ENCODE measurements at places on chromosomes 16 and 17. TPM values are rescaled to one million over a fixed set of nuclear protein-coding genes. Genes with fewer than 3 reads are reported as not detected.

DNA sequence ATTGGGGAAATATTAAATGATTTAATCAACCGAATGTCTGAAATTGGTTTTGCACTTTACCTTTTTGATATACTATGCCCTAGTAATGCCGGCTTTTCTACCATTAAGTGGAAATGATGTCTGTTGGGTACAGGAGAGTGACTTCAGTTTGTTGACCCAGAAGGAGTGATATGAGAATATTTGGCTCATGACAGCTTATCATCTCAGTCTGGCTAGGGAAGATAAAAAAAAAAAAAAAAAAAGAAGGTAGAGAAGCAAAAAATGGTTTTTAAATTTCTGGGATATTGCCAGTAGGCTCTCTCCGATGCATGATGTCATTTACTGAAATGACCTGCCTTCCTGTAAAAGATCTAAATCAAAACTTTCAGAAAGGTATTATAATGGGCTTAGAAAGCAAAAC is 69.0 kb downstream of the CNTNAP4 start:
- H3K4me3 ChIP-seq: no peak overlapping the region
- no peaks in the 10 kb centered on the region for H3K36me3 ChIP-seq
- no peak overlapping the region for H3K27ac ChIP-seq
- no peaks in the 10 kb centered on the region for H3K27me3 ChIP-seq

DNA sequence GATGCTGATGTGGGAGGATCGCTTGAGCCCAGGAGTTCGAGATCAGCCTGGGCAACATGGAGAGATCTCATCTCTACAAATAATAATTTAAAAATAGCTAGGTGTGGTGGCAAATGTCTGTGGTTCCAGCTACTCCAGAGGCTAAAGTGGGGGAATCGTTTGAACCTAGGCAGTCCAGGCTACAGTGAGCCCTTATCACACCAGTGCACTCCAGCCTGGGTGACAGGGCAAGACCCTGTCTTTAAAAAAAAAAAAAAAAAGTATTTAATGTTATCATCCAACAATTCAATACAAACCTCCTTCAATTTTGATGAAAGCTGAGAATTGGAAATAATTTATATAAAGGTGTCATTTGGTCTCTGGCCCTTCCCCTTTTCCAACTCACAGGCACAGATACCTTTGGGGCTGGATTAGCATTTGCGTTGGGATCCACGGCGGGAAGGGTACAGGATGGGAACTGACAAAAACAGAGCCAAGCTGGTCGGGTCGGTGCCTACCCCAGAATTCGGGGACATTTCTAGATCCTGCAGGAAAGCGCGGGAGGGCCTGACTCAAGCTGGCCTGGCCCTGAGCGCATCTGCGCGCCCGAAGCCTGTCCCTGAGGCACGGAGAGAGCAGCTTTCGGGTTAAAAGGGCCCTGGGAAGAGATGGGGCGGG is 860 bp upstream of the DCAF7 start:
- H3K36me3 ChIP-seq: no peaks in the 10 kb centered on the region
- H3K27me3 ChIP-seq: no peaks in the 10 kb centered on the region
- peak overlapping the region; percentile 55 for H3K4me3 ChIP-seq
- DNase-seq: no peak
- peaks cover 7% of the 10 kb centered on the region for H3K4me1 ChIP-seq
- H3K27ac ChIP-seq: peak overlapping the region; percentile 51

TK2 gene
- 34.7 TPM for total RNA-seq

ZSCAN10 gene
- not detected for total RNA-seq

- peak overlapping the region; percentile 18 for H3K4me3 ChIP-seq
- peaks cover 34% of the 10 kb centered on the region for H3K4me1 ChIP-seq
- H3K27me3 ChIP-seq: no peaks in the 10 kb centered on the region
- DNase-seq: peak; percentile 90
- no peaks in the 10 kb centered on the region for H3K36me3 ChIP-seq
Measured at GRCh38 chr17:336110-337021, 16.2 kb downstream of the RPH3AL start.

GRCh38 chr17:20174588-20175265 is 165.6 kb downstream of the SPECC1 start:
- DNase-seq: no peak
- no peak overlapping the region for H3K27ac ChIP-seq
- no peaks in the 10 kb centered on the region for H3K27me3 ChIP-seq
- no peak overlapping the region for H3K4me3 ChIP-seq
- no peaks in the 10 kb centered on the region for H3K36me3 ChIP-seq
- H3K4me1 ChIP-seq: peaks cover 29% of the 10 kb centered on the region

DNA sequence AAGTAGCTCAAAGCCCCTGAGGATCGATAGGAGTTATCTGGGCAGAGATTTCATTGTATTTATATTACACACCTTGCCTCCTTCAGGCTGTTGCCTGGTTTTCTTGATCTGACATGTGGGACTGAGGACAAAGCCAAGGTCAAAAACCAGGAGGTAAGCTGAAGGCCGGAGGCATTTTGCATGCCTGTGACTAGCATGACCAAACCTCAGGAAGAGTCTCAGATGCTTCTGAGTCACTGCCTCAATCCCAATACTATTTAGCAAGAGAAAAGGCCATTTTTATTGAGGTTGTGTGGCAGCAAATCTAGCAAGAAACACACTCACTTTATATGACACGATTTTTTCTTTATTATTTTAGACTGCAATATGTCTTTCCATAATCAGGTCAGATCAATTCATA is 968.1 kb downstream of the CDH11 start:
- H3K27me3 ChIP-seq: no peaks in the 10 kb centered on the region
- no peaks in the 10 kb centered on the region for H3K4me1 ChIP-seq
- no peak overlapping the region for H3K4me3 ChIP-seq
- H3K36me3 ChIP-seq: no peaks in the 10 kb centered on the region
- no peak for DNase-seq

DNA sequence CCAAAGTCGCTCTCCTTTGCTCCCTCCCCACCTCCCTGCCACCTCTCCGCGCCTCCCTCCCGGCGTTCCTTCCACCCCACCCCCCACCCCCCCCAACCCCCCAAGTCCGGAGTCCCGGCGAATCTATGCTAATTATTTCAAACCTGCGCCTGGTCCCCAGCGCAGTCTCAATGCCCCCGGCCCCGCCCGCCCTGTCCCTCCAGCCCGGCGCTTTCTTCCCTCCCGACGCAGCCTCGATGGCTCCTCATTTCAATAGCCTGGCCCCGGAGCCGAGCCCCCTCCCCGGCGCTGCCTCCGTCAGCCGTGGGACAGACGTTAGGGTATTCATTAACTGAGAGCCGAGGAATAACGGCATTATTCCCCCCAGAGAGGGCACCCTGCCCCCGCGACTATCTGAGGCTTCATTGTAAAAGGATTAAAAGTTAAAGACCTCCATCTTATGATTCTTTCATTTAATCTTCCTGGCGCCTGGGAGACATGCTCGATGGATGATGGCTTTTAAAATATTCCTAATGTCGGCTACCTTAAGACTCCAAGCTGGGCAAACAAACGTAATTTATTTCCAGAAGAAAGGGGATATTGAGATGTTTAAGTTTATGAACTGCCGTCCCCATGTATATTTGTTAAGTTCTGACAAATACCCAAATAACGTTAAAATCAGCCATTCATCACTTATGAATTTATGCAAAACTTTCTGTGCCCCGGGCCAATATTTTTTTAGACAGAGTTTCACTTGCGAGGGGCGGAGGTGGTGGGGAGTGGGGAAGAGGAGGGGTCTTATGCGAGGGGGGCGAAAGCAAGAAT is 3.4 kb downstream of the NOG start:
- no peak overlapping the region for H3K27ac ChIP-seq
- no peak overlapping the region for H3K4me3 ChIP-seq
- H3K36me3 ChIP-seq: no peaks in the 10 kb centered on the region
- H3K27me3 ChIP-seq: no peaks in the 10 kb centered on the region

KRT9 gene
- not detected for total RNA-seq

GRCh38 chr16:74770831-74771526 is 3.6 kb downstream of the FA2H start:
- H3K36me3 ChIP-seq: no peaks in the 10 kb centered on the region
- no peaks in the 10 kb centered on the region for H3K27me3 ChIP-seq
- no peak overlapping the region for H3K4me3 ChIP-seq
- peaks cover 7% of the 10 kb centered on the region for H3K4me1 ChIP-seq

UBALD2 gene
- 10.3 TPM for total RNA-seq

APOH gene
- total RNA-seq: not detected

- no peaks in the 10 kb centered on the region for H3K4me1 ChIP-seq
- no peaks in the 10 kb centered on the region for H3K36me3 ChIP-seq
- no peaks in the 10 kb centered on the region for H3K27me3 ChIP-seq
- no peak for DNase-seq
- no peak within 1 kb of the TSS for H3K27ac ChIP-seq
Measured at GRCh38 chr17:5234645-5235576, at the start of gene SCIMP. Gene SCIMP (minus strand): TSS chr17:5234860. CDS start chr17:5234755, 105 bp downstream.

MPV17L gene
- total RNA-seq: 12.0 TPM

MYH13 gene
- total RNA-seq: not detected

INCA1 gene
- total RNA-seq: 0.95 TPM

MEAK7 gene
- total RNA-seq: 21.3 TPM

ZNF469 gene
- total RNA-seq: 1.1 TPM

TMEM235 gene
- not detected for total RNA-seq

KCNH4 gene
- total RNA-seq: 0.18 TPM

- H3K27ac ChIP-seq: no peak overlapping the region
- H3K36me3 ChIP-seq: no peaks in the 10 kb centered on the region
- H3K4me3 ChIP-seq: no peak overlapping the region
- H3K27me3 ChIP-seq: no peaks in the 10 kb centered on the region
Measured at GRCh38 chr17:4818276-4818675, 11.3 kb downstream of the PLD2 start.

CX3CL1 gene
- total RNA-seq: 12.2 TPM

DNA sequence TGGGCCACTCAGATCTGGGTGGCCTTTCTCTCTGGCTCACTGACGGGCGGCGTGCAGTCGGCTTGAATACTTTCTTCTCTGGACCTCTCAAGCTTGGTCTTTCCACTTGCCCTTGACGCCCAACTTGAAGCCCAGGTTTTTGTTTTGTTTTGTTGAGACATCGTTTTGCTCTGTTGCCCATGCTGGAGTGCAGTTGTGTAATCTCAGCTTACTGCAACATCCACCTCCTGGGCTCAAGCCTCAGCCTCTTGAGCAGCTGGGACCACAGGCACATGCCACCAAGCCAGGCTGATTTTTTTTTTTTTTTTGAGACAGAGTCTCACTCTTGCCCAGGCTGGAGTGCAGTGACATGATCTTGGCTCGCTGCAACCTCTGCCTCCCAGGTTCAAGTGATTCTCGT is 22.7 kb upstream of the KIF19 start:
- H3K27me3 ChIP-seq: no peaks in the 10 kb centered on the region
- no peak overlapping the region for H3K27ac ChIP-seq
- no peak for DNase-seq
- no peak overlapping the region for H3K4me3 ChIP-seq

- peaks cover 3% of the 10 kb centered on the region for H3K4me1 ChIP-seq
- no peak overlapping the region for H3K4me3 ChIP-seq
Measured at GRCh38 chr17:9361188-9361955, 214.2 kb downstream of the STX8 start.

GRCh38 chr17:32223703-32224102 is 41.9 kb upstream of the RHBDL3 start:
- no peaks in the 10 kb centered on the region for H3K36me3 ChIP-seq
- DNase-seq: no peak
- H3K4me3 ChIP-seq: no peak overlapping the region
- no peak overlapping the region for H3K27ac ChIP-seq
- no peaks in the 10 kb centered on the region for H3K27me3 ChIP-seq

CDR2 gene
- total RNA-seq: 22.8 TPM

- H3K4me3 ChIP-seq: no peak overlapping the region
- peaks cover 1% of the 10 kb centered on the region for H3K4me1 ChIP-seq
- DNase-seq: no peak
- H3K27me3 ChIP-seq: no peaks in the 10 kb centered on the region
Measured at GRCh38 chr17:50815400-50815799, 20.0 kb upstream of the WFIKKN2 start.

DNA sequence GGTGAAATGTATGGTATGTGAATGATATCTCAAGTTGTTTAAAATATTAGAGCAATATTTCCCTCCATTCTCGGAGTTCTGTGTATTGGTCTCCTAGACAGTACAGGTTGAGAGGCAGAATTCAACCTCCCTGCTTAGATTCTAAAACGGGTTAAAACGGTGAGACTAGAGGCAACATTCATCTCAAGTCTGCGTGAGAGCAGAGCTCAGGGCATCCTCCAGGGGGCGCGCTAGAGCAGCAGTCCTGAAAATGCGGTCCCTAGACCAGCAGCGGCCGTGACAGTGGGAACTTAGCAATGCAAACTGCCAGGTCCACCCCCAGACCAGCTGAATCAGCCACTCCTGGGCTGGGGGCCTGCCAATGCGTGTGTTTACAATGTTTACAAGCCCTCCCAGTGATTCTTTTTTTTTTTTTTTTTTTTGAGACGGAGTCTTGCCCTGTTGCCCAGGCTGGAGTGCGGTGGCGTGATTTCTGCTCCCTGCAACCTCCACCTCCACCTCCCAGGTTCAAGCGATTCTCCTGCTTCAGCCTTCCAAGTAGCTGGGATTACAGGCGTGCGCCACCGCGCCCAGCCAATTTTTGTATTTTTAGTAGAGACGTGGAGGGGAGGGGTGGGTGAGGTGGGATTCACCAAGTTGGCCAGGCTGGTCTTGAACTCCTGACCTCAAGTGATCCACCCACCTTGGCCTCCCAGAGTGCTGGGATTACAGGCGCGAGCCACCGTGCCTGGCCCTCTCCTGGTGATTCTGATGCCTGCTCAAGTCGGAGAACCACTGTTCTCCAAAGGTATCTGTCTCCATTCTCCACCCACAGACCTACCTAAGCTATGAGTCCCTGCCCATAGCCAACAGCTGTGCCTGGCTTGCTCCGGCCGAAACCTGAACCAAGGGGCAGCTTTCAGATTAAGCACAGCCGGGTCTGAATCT is 24.2 kb downstream of the KLHL36 start:
- H3K4me3 ChIP-seq: no peak overlapping the region
- H3K27ac ChIP-seq: no peak overlapping the region
- H3K27me3 ChIP-seq: no peaks in the 10 kb centered on the region
- no peaks in the 10 kb centered on the region for H3K4me1 ChIP-seq
- peak; percentile 67 for DNase-seq

- H3K27ac ChIP-seq: no peak overlapping the region
- no peak for DNase-seq
- H3K36me3 ChIP-seq: no peaks in the 10 kb centered on the region
- H3K4me1 ChIP-seq: no peaks in the 10 kb centered on the region
Measured at GRCh38 chr17:75240394-75241142, 20.8 kb downstream of the GGA3 start.

RETREG3 gene
- 50.8 TPM for total RNA-seq

DNA sequence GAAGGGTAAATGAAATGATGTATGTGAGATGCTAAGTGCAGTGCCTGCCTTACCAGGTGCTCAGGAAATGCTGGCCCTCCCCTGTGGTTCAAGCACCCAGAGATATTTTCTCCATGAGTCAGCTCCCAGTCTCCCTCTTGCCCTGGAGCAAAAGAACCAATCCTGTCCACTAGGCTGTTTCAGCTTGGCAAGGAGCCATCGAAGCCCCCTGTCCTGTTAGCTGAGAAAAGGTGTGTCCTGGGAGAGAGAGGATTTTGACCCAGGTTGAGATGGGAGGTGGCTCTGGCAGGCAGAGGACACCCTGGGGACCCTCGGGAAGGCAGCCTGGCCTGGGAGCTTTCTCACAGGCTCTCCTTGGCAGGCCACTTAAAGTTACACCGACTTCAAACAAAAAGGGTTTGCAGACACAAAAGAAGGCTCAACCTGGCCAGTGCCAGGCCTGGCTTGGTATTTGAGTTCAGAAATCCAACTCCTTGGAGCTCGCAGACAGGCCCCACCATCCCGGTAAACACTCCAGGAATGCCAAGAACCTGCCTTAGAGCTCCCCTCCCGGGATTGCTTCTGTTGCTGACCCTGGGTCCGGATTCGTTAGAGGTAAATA is 29.6 kb downstream of the NTN1 start:
- H3K4me1 ChIP-seq: no peaks in the 10 kb centered on the region
- H3K4me3 ChIP-seq: no peak overlapping the region
- no peak overlapping the region for H3K27ac ChIP-seq

- no peaks in the 10 kb centered on the region for H3K36me3 ChIP-seq
- H3K4me1 ChIP-seq: peaks cover 10% of the 10 kb centered on the region
- peak within 1 kb of the TSS; percentile 81 for H3K27ac ChIP-seq
- H3K27me3 ChIP-seq: no peaks in the 10 kb centered on the region
- peak within 1 kb of the TSS; percentile 68 for H3K4me3 ChIP-seq
Measured at GRCh38 chr17:38748149-38748891, at the start of gene PCGF2. Gene PCGF2 (minus strand): TSS chr17:38748336. CDS start chr17:38740402, 7,934 bp downstream.

All from ovary (tissue), 10 donors.